Activated naive CD8-positive, alpha-beta T cell treated with anti-CD3 and anti-CD28 coated beads for 36 hours (primary cell): ENCODE measurements at places on chromosomes 11 and 22. TPM values are rescaled to one million over a fixed set of nuclear protein-coding genes. Genes with fewer than 3 reads are reported as not detected.

DNA sequence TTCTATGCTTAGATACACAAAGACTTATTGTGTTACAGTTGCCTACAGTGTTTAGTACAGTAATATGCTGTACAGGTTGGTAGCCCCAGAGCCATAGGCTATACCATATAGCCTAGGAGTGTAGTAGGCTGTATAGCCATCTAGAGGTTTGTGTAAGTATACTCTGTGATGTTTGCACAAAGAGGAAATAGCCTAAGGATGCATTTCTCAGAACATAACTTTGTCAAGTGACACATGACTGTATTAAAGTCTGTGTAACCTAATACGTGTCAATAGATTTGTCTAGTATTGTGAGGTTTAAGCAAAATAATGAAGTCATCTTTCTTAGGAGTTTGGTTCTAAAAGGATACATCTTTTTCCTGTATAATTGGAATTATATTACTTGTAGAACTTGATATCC lies 5.5 kb downstream of the ZC3H12C start:
- DNase-seq = no peak

BARX2 gene
- total RNA-seq = not detected

- no peak for DNase-seq
Measured at GRCh38 chr22:49585461-49586243, 242.0 kb downstream of the BRD1 start.

EIF4ENIF1 gene
- 38.8 TPM for total RNA-seq

FADS1 gene
- 18.1 TPM for total RNA-seq

DNA sequence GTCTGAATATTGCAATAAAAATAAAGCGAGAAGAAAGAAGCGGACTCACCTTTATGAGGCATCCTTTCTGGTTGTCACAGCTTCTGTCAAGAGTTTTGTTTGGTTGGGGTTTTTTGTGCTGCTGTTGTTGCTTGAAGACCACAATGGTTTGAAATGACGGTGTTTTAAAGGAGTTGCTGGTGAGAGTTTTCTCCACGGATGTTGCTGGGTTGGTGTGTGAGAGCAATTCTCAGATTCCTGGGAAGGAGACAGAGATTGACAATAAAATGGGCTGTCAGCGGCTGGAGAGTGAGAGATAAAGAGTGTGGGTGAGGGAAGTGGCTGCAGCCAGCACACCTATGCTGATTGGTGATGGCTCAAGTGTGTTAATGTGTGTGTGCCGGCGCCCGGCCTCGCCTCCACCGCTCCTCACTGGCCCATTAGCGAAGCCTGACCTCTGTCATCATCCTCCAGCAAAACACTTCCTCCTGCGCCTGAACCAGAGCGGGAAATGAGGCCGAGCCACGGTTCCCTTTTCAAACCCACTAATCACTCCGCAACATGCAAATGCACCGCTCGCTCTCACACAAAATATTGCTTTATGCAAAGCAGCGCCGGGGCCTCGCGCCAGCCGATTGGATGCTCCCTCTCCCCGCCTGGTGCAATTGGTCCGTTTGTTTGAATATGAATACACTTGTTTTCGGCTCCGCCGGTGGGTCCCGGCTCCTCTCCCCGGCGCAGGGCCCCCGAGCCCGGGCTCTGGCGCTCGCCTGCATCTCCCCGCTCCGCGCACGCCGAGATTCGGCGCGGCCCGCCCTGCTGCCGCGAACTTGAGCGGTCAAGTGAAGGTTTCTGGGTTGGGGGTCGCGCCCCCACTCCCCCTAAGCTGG lies at the start of gene PAX6:
PAX6 (minus strand) TSS at position 544 of the 869 bp plus-strand sequence. CDS start 4,911 bp downstream, outside the sequence.
- peak; percentile 66 for DNase-seq

GRCh38 chr22:23613193-23613972 lies 18.7 kb downstream of the DRICH1 start:
- DNase-seq = no peak

SAA4 gene
- not detected for total RNA-seq

SPON1 gene
- total RNA-seq = 0.95 TPM

SLC22A25 gene
- total RNA-seq = not detected

DNA sequence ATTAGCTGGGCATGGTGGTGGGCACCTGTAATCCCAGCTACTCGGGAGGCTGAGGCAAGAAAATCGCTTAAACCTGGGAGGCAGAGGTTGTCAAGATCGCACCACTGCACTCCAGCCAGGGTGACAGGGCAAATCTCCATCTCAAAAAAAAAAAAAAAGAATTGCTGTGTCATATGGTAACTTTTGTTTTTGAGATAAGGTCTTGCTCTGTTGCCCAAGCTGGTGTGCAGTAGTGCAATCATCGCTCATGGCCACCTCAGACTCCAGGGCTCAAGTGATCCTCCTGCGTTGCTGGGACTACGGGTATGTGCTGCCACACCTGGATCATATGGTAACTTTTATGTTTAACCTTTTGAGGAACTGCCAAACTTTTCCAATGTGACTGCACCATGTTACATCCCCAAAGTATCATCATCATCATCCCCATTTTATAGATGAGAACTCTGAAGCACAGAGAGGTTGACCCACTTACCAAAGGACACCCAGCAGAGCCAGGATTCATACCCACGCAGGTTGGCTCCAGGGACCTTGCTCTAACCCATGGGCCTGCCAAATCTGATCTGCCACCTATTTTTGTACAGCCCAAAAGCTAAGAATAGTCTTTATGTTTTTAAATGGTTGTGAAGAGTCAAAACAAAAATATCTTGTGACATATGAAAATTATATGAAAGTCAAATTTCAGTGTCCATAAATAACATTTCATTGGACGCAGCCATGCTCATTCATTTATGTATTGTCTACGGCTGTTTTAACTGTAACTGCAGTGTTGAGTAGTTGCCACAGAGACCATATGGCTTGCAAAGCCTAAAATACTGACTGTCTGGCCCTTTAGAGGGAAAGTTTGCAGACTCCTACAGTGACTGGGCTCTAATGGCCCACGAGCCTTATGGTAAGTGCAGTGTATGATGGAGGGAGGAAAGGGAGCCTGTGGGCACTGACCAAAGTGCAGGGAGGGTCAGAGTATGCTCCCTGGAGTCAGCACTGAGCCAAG lies 45.3 kb downstream of the GDPD5 start:
- DNase-seq = no peak

ZBTB44 gene
- total RNA-seq = 43.2 TPM

ZDHHC8 gene
- total RNA-seq = 66.6 TPM

GRCh38 chr11:10900681-10901415 lies 43.0 kb upstream of the ZBED5 start:
- no peak for DNase-seq

DNA sequence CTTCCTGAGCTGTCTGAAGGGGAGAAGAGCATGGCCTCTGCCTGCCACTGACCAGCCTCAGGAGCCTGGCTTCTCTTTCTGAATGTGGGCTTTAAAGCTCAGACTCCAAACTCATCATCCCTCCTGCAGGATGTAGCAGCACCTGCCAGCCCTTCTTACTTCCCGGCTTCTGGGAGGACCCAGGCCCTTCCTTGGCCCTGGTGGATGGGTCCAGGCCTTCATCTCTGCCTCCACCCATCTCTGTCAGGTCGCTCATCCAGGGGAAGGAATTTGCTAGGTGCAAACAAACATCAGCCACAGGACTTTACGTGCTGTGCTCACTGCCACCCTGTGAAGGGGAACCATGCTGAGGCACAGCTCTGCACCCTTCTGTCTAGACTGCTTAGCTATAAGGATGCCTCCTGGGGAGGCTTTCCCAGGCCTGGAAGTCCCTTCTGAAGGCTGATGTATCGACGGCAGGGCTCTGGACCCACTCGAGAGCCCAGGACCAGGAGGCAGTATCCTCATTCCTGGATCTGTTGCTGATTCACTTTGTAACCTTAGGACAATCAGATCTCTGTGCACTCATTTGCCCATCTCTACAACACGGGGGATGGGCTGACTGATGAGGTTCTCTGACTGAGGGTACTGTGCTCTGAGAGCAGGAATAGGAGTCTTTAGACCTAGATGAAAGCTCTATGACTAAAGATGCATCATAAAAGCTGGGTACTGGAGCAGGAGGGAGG lies 30.9 kb downstream of the USP35 start:
- DNase-seq = no peak

DNA sequence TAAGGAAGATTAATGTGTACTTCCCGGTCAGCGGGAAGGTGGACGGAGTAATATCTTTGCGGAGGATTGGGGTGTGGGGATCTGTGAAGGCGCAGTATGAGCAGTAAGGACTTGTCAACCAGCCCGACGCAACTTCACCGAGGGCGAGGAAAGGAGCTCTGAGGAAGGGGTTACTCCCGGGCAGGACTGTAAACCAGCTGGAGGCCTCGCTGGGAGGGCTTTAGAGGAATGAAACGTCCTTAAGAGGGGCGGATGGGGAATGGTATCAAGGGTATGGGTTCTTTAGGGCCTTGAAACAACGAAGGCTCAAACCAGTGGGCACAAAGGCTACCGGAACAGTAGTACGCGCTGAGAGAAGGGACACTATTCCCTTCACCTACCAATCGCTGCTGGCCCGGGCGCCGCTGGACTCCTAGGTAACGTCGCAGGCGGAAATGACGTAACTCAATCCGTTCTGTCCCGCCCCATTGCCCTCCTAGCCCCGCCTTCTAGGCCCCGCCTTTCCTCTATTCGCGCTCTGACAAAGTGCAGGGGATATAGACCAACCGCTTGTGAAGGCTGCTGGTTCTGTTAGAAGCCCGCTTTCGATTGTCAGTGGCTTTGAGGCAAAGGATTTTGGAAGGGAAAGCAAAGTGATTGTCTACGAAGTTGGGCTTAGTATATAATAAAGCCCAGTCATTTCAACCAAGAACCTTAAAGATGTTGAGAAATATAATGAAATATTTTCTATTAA lies at the start of gene C11orf65:
C11orf65 (minus strand) TSS at position 439 of the 733 bp plus-strand sequence. CDS start 5,970 bp downstream, outside the sequence.
- DNase-seq = peak; percentile 94

- no peak for DNase-seq
Measured at GRCh38 chr11:74784726-74785125, 36.1 kb downstream of the RNF169 start.

CD3E gene
- 364 TPM for total RNA-seq

DNA sequence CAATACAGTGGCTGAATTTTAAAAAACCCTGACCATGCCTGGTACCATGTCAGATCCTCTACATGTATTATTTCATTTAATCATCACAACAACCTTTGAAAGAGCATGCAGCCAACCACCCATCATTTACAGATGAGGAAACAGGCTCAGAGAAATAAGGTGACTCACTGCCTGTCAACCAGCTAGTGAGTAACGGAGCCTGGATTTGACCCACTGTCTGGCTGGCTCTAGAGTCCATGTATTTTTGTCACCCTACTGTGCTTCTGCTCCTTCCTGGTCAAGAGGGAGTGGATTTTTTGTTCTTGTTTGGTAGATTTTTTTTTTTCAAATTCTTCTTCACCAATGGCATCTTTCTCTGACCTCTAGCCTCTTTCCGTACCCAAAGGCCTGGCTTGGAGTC lies 77.4 kb downstream of the CWC15 start:
- DNase-seq = no peak

DNA sequence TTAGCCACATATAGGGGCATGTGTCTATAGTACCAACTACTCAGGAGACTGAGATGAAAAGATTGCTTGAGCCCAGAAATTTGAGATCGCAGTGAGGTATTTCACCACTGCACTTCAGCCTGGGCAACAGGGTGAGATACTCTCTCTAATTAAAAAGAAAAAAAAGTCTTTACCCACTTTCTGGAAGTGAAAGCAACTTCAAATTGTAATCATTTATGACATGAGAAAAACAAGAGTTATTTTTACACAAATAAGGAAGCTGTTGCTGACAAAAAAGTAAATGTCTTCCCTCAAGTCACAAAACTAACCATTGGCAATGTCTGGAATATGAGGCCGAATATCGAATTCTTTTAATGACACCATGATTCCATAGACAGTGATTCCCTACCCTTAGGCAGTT lies 71.4 kb downstream of the GLYATL1 start:
- DNase-seq = no peak

DNA sequence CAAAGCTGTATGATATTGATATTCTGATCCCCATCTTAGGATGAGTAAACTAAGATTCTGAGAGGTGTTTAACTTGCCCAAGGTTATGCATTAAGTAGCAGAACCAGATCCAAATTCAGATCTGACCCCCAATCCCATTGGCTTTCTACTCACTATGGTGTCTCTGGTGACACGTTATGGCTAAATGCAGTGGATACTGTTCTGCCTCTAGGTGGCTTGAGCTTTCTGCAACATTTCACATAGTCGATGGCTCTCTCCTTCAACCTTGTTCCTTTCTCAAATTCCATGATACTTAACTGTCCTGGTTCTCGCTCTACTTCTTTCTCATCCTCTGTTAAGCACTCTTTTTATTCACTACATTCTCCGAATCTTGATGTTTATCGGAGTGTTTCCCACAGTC lies 9.4 kb downstream of the C11orf97 start:
- DNase-seq = no peak

- no peak for DNase-seq
Measured at GRCh38 chr11:78032090-78032489, 9.0 kb upstream of the KCTD14 start.

DNA sequence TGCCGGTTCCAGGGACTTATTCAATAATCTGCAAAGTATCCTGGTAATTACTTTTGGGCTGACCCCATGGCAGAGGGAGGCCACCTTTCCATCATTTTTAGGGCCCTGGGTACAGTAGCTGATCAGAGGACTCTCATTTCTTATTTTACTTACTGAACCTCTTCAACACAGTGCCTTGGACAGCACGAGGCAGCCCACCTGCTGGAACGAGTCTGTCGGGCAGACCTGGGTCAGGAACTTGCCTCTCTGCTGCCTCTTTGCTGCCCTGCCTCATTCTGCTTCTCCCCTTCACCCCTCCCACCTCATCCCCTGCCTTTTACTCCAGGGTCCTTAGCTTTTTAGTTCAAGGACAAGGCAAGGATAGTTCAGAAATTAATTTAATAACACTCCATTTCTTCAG lies 204.5 kb downstream of the CSNK2A3 start:
- no peak for DNase-seq

DNA sequence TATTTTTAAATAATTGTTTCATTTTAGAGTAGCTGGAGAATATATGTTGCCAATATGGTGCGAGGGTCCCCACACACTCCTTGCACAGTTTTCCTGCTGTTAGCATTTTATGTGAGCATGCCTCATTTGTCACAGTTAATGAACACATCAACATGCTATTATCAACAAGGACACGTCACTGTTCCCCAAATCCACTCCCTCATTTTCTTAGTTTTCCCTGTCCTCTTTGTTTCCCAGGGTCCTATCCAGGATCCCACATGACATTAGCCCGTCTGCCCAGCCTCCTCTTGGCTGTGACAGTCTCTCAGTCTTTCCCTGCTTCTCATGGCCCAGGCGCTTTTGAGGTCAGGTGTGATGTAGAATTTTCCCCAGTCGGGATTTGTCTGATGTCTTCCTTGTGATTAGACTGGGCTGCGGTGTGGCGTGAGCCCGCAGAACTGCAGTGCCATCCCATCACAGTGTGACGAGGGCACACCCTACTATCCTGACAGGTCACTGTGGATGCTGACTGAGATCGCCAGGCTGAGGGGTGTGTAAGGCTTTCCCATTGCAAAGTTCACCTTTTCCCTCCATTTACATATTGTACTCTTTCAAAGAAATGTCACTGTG lies 450.6 kb upstream of the B3GAT1 start:
- no peak for DNase-seq
